Activated T-cell treated with anti-CD3 and anti-CD28 coated beads for 48 hours (primary cell): ENCODE measurements at places on chromosomes 7 and 10.
A peak's percentile ranks its signal among the peaks of the same experiment; 100 is the strongest.

- DNase-seq = no peak
Measured at GRCh38 chr7:98079891-98080648, 26.6 kb upstream of the LMTK2 start.

DNA sequence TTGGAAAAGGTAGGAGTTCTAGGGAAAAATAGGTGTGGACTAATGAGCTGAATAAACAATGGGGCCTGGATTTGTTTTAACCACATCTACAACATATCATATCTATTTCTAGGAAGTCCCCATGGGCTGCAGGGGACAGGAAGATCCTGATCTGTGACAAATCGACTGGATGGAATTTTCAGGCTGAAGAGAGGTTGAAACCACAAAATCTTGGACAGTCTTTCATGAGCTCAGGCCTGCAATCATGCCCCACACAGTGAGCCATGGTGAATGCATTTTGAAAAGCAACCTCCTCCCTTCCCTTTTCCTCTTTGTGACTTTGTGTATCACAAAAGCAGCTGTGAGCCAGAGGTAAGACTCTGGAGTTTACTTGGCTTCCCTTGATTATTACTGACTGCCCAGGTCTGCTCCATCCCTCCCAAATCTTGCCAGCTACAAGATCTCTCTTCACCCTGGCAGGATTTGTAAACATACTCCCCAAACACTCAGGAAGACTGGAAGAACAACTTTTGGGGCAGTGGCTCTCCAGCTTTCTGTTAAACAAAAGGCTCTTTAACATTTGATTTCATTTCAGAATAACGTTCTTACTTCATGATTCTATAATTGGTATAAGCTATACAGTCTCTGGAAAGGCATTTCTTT lies 66.4 kb downstream of the ASAH2B start:
- no peak for DNase-seq

DNA sequence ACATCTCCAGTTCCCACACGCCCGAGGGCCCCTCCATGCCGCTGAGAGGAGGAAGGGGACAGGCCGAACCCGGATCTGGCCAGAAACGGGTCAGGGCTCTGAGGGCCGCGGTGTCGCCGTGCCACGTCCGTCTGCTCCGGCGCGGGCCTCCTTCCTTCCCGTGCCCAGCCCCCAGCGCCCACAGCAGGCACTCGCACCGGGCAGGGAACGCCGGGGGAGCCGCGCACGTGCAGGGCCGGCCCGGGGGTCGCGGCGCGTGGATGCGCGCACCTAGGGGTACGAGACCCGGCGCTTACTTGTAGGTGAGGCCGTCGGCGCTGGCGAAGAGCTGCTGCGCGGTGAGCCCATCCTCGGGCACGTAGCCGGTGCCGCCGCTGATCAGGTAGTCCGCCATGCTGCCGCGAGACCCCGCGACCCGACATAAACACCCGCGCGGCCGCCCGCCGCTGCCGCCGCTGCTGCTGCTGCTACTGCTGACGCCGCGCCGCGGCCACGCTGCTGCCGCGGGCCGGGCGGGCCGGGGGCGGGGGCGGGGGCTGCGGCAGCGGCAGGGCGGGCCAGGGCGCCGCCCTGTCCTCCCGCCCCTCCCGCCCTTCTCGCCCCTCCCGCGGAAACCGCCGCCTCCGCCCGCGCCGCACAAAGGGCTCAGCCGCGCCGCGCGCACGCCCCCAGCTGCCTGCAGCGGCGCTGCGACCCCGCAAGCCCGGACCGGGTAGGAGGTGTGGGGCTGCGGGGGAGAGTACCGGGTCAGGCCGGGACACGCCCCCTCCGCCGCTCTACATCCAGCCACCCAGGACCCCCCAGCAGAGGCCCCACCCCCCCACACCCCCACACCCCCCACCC lies 4.1 kb downstream of the IMPDH1 start:
- peak; percentile 46 for DNase-seq

- DNase-seq = no peak
Measured at GRCh38 chr10:132776186-132776585, 9.8 kb downstream of the NKX6-2 start.

DNA sequence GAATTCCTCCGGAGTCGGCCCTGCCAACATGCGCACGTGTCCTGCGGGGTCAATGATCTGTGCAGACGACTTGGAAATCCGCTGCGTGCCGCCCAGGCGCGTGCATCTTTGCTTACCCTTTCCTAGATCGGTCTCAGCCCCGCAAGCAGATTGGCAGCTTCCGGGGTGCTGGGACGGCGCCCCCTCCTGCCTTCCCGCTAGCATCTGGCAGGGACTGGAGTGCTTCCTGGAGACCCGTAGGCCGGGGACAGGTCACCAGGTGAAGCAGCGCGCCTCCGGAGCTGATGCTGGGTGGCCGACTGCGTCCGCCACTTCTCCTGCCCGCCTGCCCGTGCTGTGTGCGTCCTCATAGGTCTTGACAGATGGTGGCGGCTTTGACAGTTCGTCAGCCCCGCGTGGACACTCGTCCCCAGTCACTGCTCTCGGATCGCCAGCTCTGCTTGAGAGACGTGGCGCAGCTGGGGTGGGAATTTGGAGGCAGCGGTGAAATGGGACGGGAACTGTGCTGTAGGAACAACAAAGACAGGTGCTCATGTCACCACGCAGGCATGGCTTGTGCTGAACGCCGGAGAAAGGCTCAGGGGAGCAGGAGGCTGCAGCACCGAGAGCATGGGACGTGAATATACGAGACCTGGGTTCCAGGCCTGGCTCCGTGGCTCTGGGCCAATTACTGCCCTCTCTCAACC lies 21.9 kb upstream of the KCNK18 start:
- DNase-seq = no peak

- no peak for DNase-seq
Measured at GRCh38 chr10:105844241-105844640, 1203.2 kb downstream of the SORCS3 start.

GRCh38 chr10:11170993-11171851 lies 153.6 kb downstream of the CELF2 start:
- DNase-seq = peak; percentile 49

DNA sequence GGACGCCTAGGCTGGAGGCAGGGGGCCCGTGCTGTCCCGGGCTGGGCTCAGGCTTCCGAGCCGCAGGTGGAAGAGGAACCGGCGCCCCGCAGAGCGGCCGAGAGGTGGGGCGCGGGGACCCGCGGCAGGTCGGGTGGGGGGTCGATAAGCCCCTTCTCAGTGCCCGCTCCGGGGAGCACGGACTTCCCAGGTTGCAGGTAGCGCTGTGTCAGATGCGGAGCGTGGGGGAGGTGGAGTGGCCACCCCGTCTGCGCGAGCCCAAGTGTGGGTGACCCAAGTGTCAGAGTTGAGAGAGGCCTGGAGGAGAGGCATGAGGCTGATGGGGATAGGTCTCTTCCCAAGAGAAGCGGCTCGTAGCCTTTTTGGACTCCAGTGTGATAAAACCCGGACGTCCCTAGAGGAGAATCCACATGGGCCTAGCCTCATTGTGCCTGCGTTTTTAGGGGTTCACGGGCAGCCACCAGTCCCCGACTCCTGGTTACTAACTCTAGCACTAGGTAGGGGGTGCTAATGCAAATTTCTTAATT lies 580 bp downstream of the EEPD1 start:
- DNase-seq = peak; percentile 8

GRCh38 chr7:107253599-107253998 lies 84.8 kb downstream of the HBP1 start:
- no peak for DNase-seq

GRCh38 chr10:85603151-85603940 lies 763.2 kb downstream of the GRID1 start:
- no peak for DNase-seq

- no peak for DNase-seq
Measured at GRCh38 chr10:53209944-53210611, 437.5 kb upstream of the MBL2 start.
